Fibroblast of lung (primary cell): ENCODE measurements at places on chromosomes 7 and 10.

DNA sequence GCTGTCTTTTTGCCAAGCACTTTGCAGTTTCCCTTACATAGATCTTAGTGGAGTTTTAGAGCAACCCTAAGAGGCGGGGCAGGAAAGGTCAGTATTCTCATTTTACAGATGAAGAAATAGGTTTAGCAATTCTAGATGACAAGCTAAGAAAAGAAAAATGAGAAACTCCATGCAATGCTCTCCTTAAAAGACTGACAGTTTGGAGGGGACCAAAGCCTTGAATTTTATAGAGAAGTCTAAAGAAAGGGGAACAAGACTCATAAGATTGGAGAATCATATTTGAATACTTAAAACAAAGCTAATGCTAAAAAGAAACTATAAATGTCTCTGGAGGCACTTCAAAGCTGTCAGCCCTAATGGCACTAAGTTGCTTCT lies 19.6 kb downstream of the CEP55 start:
- no peak for DNase-seq

DNA sequence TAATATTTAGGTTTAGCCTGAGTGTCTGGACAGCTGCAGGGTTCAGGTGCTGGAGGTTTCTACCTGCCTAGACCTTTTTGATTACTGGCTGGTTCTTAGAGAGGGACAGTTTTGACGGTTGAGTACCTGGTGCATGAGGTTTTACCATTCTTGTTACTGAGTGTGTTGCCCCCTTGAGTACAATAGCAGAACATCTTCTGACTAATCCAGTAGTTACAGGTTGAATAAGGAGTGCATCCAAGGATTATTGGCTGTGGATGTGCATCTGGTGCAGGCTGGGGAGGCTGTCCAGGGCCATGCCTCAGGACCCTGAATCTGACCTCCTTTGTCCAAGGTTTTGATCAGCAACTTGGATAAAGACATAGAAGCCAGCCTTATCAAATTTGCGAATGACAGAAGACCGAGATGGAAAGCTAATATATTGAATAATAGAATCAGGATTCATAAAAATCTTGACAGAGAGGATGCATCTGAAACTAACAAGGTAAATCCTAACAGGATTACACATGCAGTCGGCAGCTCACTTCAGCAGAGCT lies 23.1 kb downstream of the PLPP4 start:
- peak; percentile 29 for DNase-seq

DNA sequence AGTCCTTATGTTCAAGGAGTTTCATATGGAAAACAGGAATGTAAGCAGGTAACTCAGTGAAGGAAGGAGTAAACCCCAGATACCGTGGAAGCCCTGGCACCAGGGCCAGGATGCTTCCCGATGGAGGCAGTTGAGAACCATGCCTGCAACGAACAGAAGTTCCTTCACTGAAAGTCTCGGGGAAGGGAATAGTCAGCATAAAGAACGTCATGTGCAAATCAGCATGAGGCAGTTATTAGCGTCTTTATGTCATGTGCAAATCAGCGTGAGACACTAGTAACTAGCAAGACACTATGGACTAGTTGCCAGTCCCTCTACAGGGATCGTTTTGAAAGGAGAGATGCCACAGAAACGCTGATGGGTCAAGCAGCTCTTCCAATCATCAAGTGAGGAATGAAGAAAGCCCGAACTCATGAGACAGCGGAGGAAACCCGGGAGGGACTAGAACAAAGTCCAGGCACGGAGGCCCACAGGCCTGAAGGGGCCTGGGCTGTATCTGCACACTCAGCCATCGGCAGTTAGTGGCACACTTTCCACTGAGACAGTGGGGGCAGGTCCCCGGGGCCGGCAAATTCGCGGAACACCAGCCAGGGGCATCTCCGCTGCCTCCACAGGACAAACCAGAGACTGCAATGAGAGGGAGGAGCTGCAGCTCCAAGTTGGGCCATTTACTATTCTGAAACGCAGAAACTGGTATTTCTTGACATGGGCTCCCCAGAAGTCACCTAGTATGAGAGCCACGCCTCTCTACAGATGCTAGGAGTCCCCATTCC lies 109.6 kb downstream of the SFMBT2 start:
- no peak for DNase-seq

DNA sequence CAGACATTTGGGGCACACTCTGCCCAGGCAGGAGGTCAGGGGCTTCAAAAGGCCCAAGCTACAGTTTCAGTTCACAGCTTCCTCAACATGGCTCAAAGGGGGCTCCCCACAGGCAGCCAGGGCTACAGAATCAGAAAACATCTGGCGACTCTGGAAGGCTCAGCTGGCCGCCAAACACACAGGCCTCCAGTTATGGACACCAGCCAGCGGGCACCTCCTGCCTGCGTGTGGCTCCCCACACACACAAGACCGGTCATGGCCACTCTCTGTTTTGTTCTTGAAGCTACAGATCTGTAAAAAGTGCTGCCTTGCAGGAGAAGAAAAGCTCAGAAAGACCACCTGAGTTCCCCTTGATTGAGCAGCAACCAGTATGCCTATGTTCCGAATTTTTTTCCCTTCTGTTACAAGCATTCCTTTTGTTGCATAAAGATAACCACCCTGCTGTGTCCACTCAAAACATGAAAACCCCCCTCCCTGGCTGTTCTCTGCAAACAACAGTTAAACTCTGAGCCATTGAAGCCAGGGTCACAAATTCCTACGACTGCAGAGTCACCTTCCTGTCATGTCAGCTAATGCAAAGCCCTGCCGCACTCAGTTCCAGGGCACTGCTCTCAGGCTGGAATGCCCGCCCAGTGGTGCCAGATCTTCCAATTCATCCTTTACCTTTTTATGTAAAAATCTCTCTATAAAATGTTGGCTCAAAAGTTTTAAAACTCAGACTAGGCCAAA lies 33.6 kb downstream of the VSTM4 start:
- DNase-seq, result peak; percentile 17
